Fibroblast of lung (primary cell): ENCODE measurements at places on chromosomes 6 and 20.

DNA sequence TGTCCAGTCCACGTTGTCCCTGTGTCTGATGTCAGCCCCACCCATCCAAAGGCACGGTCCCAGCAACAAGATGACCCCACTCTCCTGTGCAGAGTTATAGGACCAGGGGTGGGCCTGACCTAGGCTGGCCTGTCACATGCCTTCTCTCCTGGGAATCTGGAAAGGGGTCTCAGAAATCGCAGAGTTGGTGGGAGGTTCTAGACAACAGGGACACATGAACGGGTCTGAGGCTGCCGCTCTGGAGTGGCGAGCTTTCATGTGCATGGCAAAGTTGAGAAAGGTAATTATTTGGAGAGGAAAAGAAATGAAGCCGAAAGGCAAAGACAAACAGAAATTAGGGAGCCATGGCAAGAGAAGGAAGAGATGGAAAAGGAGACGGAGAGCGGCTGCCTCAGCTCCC lies 29.5 kb downstream of the BFSP1 start:
- no peak for DNase-seq

DNA sequence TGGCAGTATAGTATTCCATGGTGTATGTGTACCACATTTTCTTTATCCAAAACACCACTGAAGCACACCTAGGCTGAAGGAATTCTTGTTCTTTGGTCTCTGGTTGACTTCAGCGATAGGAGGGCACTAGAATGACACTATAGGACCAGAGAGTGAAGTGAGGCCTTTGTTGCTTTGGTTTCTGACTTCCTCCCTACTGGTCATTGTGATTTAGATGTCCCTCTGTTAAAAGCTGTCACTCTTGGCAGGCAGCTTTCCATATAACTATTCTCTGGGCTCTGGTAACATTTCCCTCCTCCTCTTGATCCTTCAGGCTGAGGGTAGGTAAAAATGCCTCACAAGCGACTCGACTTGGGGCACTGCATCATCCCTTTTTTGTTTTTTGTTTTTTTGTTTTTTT lies 236.3 kb downstream of the MAFB start:
- DNase-seq, result no peak

DNA sequence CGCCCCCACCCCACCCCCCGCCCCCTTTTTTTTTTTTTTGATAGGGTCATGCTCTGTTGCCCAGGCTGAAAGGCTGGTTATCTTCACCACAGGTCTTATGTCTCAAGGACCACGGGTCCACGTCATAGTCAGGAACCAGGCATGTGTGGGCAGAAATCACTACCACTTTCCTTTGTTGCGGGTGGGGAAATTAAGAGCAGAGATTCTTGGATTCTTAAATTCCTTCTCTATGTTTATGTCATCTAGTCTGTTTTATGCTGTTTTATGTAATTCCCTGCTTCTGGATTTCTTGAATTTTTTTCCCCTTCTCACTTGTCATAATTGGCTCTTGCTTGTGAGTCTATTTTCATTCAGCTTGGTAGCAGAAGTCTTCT lies 25.8 kb upstream of the PLCG1 start:
- no peak for DNase-seq

- DNase-seq, result peak; percentile 20
Observed at GRCh38 chr20:45345104-45345936, 2.9 kb downstream of the SDC4 start.

- no peak for DNase-seq
Observed at GRCh38 chr6:32551410-32551809, 21.3 kb upstream of the HLA-DRB5 start.

- peak; percentile 95 for DNase-seq
Observed at GRCh38 chr20:50837532-50838321, 42.9 kb downstream of the BCAS4 start.

DNA sequence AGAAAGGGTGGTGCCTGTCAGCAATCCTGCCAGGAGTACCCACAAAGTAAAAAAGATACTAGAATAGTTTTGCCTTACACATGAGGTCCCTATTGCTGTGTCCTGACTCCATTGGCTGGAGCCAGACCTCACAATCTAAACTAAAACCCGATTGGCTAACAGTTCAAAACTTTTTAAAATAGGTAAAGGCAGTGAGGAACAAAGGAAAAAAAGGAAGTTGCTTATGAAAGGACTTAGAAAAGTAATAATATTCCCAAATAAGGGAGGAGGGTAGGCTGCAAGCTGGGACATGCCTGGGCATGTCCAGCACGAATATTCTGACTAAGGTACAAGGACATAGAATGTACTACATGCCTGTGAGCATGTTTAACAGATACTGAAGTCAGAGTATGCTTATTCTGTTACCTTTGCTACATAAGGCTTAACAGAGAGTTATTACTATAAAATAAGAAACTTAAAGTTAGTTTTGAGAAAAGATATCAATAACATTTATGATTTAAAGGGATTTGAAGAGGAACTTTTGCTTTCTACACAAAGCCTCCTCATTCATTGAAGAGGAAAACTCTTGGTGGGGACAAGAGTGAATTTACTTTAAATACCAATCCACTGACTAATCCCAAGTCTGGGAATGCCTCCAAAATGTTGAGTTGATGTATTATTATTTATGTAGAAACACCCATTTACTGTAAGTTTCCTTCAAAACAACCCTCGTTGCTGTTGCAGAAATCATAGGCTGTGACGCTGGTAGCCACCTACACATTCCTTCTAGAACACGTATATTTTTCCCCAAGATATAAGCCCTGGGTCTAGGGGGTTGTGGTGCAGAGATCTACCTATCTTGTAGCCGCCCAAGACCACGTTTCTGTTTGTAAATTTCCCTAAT lies 8.2 kb upstream of the MTHFD1L start:
- peak; percentile 100 for DNase-seq

DNA sequence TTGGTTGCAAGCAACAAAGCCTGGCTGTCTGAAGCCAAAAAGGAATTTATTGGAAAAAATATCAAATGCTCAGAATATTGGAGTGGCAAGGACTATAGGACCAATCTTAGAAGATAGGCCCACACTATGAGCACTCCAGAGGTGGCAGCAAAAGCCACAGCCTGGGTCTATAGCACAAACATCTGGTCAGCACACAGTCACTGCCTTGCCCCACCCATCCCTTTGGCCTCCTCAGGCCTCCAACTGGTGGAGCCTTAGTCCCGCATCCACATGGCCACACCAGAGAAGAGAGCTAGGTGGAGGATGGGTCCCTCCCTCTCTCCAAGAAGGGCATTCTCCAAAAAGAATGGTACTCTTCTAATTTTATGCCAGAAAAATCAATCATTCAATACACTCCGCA lies 14.0 kb downstream of the NUDT3 start:
- DNase-seq, result peak; percentile 34

DNA sequence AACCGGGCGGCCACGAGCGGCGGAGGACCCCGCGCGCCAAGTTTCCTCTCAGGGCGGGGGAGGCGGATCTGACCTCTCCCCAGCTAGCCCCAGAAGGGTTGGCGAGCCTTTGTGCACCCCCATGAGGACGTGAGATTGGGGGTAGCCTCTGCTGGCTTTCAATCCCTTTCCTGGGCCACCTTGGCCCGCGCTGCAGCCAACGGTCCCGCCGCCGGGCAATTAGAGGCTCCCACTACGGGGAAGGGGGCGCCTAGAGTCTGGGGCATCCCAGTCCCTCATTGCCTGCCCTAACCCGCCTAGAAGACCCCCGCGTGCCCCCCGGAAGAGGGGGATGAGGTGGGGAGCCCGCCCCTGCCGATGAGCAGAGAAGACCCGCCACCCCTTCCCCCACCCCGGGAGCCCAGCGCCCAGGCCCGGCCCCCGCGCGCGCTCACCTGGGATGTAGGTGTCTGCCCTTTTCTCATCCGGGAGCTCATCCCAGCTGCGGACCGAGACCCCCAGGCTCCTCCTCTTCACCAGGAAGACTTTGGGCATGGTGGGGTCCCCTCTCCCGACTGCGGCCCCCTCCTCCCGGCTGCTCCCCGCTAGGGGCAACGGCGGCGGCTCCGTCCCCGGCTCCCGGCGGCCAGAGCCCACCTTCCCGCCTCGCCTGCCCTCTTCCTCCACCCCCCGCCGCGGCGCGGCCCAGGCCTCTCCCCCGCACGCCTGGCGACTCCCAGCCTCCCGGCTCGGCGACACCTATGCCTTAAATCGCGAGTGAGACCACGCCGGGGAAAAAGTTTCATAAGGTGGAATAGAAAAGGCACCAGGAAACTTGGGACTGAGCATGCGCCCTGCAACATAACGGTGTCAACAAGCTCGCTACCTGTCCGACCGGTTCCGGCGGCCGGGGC lies at the start of gene OVOL2:
Gene OVOL2, minus strand, starts transcription at position 816 of the 893 bp plus-strand sequence. Its CDS starts 282 bp downstream, at position 534.
- no peak for DNase-seq

- DNase-seq, result peak; percentile 29
Observed at GRCh38 chr6:105909106-105909505, 177.0 kb upstream of the PRDM1 start.

DNA sequence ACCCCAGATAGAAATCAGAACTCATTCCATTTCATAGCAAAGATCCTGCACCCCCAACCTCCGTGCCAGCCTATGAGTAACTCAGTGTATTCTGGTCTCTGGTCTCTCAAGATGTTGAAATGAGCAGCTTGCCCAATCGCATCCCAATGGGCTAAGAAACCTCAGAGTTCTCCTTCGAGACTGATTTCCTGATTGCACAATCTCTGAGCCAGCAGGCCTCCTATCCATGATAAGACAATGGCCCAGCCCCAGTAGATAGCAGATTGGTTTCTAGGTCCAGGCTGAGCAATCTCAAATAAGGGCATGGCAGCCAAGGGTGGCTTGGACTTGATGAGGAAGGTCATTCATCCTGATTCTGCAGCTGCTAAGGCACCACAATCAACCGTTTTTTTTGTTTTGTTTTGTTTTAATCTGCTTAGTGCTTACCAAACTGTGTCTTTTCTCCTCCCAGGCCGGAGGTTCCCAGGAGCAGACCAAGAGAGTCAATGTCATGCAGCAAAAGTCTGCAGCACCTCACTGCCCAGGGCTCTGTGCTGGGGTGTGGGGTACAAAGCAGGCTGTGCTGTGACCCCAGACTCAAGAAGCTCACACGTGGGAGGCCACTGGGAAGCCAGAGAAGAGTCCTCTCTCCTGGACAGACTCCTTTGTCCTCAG lies 125.1 kb upstream of the NXT1 start:
- DNase-seq, result peak; percentile 76

GRCh38 chr6:35804996-35805736 lies at the start of gene LHFPL5:
LHFPL5 (plus strand) TSS chr6:35805352; CDS start chr6:35805671, 319 bp downstream.
- DNase-seq, result peak; percentile 15

DNA sequence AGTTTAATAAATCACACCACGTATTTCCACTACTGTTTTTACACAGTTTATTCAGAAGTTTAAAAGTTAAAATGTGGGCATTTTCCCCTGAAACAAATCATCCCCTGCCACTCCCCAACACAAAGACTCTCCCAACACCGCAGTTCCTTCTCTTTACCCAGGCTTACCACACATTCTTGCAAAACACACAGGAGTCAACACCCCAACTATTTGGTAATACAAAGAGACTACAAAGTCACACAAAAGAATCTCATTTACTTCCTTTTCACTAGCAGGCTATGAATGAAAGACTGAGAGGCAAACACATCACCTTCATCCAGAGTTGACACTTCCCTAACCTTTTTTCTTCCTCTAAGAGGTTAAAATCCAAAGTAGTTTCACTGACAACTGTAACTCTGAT lies 51.1 kb downstream of the KCTD20 start:
- peak; percentile 29 for DNase-seq

DNA sequence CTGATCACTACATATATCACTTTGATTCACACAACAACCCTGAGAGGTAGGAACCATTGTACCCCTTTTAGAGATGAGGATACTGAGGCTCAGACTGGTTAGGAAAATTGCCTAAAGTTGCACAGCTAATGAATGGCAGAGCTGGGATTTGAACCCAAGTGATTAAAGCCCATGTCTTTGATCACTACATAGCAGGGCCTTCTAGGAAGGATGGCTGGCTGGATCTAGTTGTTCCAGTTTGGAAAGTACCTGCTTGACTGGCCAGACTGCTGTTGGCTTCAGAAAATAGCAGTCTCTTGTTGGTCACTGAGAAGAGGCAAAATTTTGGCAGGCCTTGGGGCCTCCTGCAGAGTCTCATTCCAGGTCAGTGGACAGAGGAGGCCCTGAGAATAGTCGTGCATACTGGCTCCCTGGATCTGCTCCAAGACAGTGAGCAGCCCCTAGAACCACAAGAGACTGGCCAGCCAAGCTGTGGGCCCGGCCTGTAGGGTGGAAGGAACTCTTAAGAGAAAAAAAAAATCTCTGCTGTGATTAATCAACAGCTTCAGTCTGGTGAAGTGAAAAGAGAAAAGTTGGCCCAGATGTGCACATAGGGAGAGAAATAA lies 17.5 kb downstream of the PPARD start:
- DNase-seq, result peak; percentile 72

DNA sequence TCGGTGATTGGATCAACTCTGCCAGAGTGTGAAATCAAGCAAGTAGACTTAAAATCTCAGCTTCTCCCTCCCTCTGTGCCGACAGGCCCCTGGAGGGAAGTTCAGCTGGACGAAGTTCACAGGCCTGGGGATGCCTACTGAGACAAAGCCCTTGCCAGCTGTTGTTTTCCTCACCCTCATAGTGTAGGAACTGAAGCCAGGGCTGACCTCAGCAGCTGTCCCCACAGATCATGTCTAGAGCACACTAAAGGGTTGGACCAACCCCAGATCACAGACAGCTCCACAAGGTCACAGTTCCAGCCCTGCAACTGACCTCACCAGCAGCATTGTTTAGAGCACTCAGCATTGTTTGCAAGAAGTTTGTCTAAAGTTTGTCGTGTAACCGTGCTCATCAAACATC lies 261.9 kb upstream of the ECI2 start:
- DNase-seq, result no peak

GRCh38 chr6:23503173-23503572 lies 622.8 kb upstream of the NRSN1 start:
- no peak for DNase-seq

DNA sequence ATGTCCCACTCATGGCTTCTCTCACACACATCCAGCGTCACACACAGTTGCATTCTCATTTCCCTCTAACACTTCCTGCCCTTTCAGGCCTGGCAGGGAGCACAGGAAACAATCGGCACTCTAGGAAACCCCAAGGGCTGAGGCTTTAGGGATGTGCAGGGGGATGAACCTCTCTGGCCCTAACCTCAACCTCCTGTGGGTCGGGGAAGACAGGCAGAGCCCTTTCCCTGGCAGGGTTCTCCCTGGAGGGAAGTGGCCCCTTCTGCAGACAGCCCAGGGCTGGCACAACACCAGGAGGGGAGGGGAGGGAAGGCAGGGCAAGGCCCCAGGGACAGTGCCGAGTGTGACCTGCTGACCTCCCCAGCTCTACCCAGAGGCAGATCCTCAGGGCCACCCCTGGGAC lies 2.7 kb downstream of the TEAD3 start:
- no peak for DNase-seq

DNA sequence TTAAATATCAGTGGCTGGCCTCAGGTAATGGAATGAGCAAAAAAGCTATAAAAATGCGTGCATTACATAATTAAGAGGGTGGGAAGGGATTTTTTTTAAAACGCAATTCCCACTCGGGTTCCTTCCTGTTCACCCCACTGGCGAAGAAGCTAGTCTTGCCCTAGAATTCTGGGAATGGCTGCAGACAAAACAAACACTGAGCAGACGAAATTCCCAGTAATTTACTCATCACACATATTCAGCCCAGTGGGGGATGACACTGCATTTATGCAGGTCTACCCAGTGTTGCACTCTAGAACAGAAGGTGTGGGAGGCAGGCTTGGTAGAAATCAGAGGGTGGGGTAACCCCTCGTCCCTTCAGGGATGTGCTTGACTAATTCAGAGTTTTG lies 2695.0 kb upstream of the DEFB115 start:
- DNase-seq, result peak; percentile 54

GRCh38 chr6:4282926-4283325 lies 147.6 kb upstream of the ECI2 start:
- DNase-seq, result no peak
